Activated T-helper 1 cell treated with anti-CD3 and anti-CD28 coated beads, Interleukin-12 subunit alpha, Interleukin-12 subunit beta, Interleukin-2, Interleukin-4 antibody, amounts not matched to agents 30 ng/mL and 10 ng/mL and 1 ng/mL, durations not matched to agents 14 hours and 24 hours and 36 hours (primary cell): ENCODE measurements at places on chromosomes 13 and 19.

GRCh38 chr13:96730676-96731075 lies 263.6 kb downstream of the OXGR1 start:
- DNase-seq: no peak

- DNase-seq: no peak
These were observed 48.5 kb upstream of the F7 start for GRCh38 chr13:113057084-113057483.

- DNase-seq: peak; percentile 82
These were observed 435 bp upstream of the ZNF382 start for GRCh38 chr19:36604656-36605100.

GRCh38 chr13:77952276-77952675 lies 33.6 kb upstream of the EDNRB start:
- no peak for DNase-seq

GRCh38 chr13:80408270-80408669 lies 67.3 kb upstream of the SPRY2 start:
- DNase-seq: no peak

DNA sequence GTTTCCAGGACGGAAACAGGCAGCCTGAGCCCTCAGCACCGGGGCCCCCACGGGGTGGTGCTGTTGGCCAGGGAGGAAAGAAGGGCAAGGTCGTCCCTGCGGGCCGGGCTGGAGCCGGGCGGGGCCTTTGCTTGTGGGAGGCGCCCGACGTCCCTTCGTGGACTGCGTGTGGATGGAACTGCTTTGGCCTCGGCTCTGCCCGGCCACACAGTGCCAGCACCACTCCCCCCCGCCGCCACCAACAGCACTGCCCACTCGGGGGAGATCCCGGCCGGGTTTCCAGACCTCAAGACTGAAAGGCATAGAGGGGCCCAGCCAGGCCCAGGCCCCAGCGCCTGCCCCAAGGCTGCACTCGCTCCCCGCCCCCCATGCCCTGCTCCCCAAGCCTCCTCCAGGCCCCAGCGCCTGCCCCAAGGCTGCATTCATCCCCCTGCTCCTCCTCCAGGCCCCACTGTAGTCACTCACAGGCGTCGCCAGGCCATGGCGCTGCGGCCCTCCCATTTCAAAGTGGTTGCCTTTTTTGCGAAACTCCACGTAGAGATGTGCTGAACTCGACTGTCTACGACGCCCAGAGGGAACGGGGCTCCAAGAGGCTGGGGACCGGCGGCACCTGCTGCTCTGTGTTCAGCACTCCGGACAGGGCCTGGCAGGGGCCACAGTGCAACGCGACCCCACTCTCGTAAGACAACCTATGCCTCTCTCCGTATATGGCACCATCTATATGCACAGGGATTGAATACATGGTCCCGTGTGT lies 22.5 kb downstream of the C13orf46 start:
- DNase-seq: peak; percentile 7

DNA sequence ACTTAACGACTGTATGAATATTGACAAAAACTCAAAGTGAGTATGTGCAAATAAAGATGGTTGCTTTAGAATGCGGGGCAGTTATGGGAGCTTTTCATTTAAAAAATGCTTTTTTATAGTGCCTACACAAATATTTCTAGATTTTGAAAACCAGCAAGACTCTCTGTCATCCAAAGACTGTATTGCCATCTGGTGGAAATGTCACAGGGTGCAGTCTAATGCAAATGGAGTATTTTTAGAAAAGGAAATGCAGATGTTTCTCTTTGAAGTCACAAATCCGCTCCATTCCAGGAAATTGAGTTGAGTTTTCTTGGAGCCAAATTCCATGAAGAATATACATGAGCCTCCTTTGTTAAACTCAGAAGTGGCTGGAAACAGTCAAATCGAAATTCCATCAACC lies 2.3 kb upstream of the C1QTNF9B start:
- no peak for DNase-seq

- DNase-seq: no peak
These were observed 18.2 kb downstream of the FCGBP start for GRCh38 chr19:39916236-39916635.

- DNase-seq: no peak
These were observed 391.3 kb downstream of the TDRD3 start for GRCh38 chr13:60788156-60788829.

- no peak for DNase-seq
These were observed 32.1 kb upstream of the SLC7A9 start for GRCh38 chr19:32901504-32902161.

GRCh38 chr19:1777149-1777548 lies 23.8 kb downstream of the ONECUT3 start:
- no peak for DNase-seq

DNA sequence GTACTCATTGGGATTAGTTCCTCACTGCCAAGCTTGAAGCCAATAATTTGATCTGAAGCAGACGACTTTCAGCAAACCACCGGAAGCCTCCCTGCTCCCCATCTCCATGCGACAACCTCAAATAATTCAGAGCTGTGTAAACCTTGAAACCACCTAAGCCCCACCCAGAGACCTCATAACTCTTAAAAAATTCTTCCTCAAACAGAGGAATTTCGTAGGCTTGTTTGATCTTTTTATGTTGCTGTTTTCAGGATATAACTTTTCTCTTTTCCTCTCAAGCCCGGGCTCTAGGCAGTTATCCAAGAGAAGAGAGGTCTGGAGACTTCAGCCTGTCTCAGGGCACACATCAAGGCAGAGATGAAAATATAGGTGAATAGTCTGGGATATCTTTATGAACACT lies 311.6 kb downstream of the KCNRG start:
- no peak for DNase-seq

- DNase-seq: no peak
These were observed 232.3 kb downstream of the ATP8A2 start for GRCh38 chr13:25604106-25604505.

DNA sequence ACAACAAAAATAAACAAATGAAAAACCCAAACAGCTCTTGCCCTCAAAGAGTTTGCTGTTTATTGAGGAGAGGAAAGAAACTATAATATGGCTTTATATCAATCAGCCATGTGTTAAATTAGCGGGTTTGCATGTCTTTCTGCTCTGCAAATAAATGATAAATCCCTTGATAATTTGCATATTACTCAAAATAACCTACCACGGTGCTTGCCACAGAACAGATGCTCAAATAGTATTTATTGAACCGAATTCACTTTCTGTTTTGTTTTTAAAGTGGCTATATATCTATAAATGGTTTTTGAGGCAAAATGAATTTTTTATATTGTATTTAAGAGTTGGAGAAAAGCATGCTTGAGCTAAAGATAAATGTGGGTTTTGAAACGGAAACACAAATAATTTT lies 428.1 kb downstream of the ITGBL1 start:
- no peak for DNase-seq

GRCh38 chr13:29621051-29621800 lies 25.7 kb upstream of the SLC7A1 start:
- DNase-seq: no peak

- DNase-seq: no peak
These were observed 342.6 kb downstream of the MTUS2 start for GRCh38 chr13:29162638-29163235.

DNA sequence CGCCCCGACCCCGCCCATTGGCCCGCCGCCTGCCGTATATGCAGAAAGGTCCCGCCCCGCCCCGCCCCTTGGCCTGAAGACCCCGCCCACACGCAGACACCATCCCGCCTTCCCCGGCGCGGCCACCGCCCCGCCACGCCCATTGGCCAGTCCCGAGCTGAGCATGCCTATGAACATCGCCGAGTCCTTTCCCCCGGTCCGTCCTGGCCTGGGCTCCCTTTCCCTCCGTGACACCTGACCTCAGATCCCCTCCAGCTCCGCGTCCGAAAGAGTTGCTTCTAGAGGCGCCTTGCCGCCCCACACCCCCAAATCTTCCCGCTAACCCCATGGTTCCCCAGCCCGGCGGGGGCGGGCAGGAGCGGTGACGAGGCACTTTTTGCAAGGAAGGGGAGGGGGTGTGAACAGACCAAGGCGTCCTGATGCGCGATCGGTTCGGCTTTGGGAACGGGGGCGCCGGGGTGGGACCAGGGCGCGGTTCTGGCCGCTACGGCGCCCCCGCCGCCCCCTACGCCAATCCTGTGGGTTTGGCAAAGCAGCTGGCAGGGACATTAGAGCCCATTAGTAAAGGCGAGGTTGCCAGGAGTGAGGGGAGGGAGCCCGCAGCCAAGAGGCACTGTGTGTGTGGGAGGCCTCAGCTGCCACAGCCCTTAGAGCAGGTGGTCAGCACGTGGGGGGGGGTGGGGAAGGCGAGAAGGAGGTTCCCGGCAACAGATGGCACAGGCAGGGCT lies 406 bp upstream of the NUMBL start:
- DNase-seq: peak; percentile 80

DNA sequence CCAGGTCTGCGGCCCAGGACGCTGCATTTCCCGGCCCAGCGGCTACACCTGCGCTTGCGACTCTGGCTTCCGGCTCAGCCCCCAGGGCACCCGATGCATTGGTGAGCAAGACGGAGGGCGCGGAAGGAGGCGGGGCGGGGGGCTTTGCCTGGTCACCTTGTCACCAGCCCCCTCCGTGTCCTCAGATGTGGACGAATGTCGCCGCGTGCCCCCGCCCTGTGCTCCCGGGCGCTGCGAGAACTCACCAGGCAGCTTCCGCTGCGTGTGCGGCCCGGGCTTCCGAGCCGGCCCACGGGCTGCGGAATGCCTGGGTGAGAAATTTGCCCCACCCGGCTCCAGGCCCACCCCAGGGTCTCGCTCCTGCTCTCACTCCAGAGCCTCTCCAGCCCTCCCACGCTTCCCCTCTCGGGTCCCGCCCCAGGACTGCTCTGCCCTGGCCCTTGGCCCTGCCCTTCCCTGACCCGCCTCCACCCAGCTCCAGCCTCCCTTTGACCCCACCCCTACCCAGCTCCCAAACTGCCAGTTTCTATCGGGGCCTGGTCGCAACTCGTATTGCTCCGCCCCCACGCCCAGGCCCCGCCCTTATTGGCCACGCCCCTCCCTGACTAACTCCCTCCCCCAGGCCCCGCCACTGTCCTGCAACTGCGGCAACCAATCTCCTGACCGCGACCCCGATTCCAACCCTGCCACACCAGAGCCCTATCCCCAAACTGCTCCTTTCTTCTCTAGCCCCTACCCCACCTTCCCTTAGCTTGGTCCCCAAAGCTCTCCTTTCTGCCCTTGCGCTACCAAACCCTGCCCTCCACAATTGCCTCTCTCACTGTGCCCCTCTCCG lies 8.6 kb downstream of the LTBP4 start:
- DNase-seq: peak; percentile 86

GRCh38 chr13:32587811-32588170 lies 1.5 kb downstream of the PDS5B start:
- no peak for DNase-seq

DNA sequence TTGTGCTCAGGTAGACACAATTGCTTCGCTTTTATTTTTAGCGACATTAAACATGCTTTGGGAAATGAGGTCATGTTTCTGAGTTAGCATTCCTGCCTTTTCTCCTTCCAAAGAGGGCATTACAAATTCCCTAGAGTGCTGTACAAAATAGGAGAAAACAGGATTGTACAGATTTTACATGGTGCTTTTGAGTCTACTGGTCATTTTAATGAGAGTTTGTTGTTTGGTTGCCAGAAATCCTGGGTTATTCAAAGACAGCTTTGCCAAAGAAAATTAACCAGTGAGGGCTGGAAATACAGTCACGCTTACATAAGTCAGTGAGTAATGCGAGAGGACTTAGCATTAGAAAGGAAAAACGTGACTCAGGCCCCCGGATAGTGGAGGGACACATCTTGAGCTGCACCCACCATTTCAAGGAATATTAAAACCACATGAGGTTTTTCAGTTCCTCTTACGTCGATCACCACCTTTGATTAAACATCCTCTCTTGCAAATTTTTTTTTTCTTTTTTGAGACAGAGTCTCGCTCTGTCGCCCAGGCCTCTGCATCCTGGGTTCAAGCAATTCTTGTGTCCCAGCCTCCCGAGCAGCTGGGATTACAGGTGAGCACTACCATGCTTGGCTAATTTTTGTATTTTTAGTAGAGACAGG lies 55.4 kb downstream of the SACS start:
- no peak for DNase-seq

DNA sequence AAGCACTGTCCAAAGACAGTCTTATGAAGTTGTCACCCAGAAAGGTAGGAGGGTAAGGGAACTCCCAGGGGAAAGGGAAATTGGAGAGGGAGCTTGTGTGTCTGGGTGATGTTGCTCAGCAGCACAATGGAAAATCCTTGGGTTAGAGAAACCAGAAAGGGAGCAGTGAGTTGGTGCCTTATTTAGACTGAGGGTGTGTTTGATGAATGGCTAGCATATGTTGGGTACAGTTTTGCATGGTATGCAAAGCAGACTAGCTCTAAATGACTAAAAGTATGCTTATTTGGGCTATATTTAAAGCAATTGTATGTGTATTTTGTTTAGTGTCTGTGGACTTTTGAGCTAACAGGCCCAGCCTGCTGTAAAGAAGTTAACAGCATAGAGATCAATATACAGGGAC lies 2884.6 kb upstream of the PCDH20 start:
- DNase-seq: no peak

- no peak for DNase-seq
These were observed 12.4 kb upstream of the TPP2 start for GRCh38 chr13:102584434-102584833.

DNA sequence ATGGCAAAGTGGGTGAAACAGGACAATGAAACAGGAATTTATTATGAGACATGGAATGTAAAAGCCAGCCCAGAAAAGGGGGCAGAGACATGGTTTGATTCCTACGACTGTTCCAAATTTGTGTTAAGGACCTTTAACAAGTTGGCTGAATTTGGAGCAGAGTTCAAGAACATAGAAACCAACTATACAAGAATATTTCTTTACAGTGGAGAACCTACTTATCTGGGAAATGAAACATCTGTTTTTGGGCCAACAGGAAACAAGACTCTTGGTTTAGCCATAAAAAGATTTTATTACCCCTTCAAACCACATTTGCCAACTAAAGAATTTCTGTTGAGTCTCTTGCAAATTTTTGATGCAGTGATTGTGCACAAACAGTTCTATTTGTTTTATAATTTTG lies 8.6 kb downstream of the CLN5 start:
- DNase-seq: no peak

DNA sequence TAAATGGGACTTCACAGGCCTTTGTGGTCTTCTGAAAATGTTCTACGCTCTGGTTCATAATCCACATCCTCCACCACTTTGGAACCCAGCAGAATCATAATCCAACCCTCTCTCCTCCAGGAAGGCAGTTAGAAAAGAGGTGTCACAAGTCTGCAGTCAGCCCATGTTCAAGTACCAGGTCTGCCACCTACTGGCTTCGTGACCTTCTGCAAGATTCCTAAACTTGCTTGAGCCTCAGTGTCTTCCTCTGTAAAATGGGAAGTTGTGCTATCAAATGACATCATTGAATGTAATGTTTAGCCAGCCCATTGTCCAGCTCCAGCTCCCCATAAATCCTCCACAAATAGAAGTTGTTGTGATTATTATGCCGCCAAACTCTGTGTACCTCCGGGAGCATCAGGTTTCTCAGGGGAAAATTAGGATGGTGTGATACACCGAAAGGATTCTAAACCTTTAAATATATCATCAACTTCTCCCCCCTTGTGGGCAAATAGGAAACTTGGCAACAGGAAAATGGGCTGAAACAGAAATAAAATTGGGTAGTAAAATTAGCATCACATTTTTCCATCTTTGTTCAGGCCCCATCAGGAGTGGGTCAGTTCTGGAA lies 109.7 kb downstream of the NUFIP1 start:
- DNase-seq: no peak
